ENCODE measurements at places on chromosomes 3 and 15.
A peak's percentile ranks its signal among the peaks of the same experiment; 100 is the strongest.

GRCh38 chr3:64552966-64553365 lies 134.8 kb downstream of the ADAMTS9 start:
- DNase-seq = no peak

DNA sequence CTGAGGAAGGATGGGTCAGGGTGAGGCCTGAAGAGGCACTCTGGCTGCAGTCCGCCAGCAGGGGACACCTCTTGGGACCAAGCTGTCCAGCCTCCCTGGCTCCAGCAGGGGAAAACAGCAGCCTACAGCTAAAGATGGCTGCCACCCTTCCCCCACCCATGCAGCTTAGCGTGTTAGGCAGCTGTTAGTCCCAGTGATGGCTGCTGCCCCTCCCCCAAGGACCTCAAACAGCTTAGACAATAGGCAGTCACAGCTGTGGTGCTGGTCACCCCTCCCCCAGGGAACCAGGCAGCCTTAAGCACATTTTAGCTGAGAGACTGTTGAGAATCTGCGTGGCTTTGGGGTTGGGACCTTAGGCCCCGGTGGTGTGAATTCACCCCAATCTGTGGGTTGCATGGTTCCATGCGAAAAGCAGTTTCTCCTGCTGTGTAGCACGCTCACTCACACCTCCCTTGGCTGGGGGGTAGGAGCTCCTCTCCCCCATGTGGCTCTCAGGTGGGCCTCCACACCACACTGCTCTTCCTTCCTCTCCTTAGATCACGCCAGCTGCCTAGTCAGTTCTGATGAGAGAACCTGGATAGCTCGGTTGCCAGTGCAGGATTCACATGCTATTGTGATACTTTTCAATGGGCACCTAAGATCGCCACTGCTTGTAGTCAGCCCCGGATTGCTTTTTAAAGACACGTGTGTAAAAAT lies 140.5 kb upstream of the CADPS start:
- no peak for DNase-seq

DNA sequence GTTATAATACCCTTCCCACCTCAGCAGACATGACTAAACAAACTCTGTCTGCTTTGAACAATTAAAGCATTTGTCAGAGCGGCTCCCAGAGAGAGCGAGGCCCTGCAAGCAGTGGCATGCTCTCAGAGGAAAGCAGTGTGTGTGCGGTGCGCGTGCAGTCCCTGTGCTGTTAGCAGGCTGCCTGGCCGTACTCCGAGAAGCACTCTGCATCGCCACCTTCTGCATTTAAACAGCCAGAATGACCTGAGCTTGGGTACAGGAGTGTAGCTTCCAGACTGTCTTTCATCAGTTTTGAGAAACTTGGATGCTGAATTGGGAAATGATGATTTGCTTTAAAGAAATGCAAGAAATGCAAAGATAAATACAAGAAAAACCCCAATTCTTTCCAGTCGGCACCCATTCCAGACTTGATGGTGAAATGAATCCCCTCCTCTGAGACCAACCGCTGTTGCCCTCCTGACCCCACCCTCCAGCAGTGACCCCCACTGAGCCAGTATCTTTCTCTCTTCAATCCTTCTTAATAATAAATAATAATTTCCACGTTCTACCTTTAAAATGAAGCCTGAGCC lies 113.5 kb downstream of the VGLL4 start:
- DNase-seq = no peak

GRCh38 chr3:48952510-48953118 lies 34.0 kb downstream of the ARIH2 start:
- DNase-seq = no peak

DNA sequence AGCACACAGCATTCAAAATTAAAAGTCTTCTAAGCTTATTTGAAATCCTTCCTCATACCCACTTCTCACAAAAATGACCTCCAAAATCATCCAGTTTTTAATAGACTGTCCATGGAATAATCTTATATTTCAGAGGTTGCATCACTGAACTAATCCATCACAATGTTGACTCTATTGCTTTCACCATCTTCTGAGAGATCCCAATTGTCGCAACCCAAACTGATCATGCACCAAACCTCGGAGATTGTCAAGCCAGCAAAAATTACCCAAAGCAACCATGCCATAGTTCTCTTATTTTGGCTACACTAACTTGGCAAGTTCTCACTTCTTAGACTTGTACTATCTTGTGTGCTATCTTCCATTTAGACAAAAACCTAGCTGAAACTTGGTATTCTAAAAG lies 75.5 kb downstream of the LRRFIP2 start:
- DNase-seq = no peak

GRCh38 chr3:135056084-135056730 lies 261.1 kb downstream of the EPHB1 start:
- no peak for DNase-seq

- no peak for DNase-seq
Measured at GRCh38 chr3:133547432-133548041, 25.9 kb upstream of the CDV3 start.

GRCh38 chr3:129021140-129021551 lies 20.0 kb downstream of the EFCC1 start:
- no peak for DNase-seq

GRCh38 chr3:114727373-114727772 lies 419.7 kb downstream of the ZBTB20 start:
- no peak for DNase-seq

DNA sequence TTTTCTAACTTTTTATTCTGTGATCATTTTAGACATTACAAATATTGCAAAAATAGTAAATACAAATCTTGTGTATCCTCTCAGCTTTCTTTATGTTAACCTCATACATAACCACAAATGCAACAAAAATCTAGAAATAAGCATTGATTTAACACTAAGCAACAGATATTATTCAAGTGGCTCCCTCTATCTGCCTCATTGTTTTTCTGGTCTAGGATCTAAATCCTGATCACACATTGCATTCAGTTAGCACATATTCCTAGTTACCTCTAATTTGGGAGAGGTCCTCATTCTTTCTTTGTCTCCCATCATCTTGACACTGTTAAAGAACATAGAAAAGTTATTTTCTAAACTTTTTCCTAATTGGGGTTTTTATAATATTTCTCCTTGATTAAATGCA lies 1126.0 kb downstream of the ROBO2 start:
- DNase-seq = no peak

DNA sequence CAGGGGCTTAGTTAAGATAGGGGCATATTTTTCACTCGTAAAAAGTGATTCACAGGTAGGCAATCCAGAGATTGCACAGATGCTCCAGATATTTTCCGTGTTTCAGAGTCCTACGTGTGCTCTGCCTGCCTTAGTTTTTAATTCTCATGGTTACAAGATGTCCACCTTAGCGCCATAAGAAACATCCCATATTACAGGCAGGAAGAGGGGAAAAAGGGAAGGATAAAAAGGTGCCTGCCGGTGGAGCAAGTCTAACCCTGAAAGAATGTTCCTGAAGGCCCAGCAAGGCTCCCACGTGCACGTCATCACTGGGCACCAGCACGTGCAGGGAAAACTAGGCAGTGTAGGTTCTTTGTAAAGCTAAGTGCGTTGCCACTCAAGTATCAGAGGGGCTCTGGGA lies 10.1 kb upstream of the MOBP start:
- no peak for DNase-seq

- peak; percentile 40 for DNase-seq
Measured at GRCh38 chr15:63192619-63193206, 3.3 kb downstream of the RAB8B start.

- peak; percentile 61 for DNase-seq
Measured at GRCh38 chr3:190586631-190587011, 72.7 kb downstream of the IL1RAP start.

GRCh38 chr15:34606545-34606944 lies 23.1 kb upstream of the GOLGA8B start:
- no peak for DNase-seq

GRCh38 chr15:89486726-89487050 lies 9.7 kb downstream of the RHCG start:
- peak; percentile 10 for DNase-seq

DNA sequence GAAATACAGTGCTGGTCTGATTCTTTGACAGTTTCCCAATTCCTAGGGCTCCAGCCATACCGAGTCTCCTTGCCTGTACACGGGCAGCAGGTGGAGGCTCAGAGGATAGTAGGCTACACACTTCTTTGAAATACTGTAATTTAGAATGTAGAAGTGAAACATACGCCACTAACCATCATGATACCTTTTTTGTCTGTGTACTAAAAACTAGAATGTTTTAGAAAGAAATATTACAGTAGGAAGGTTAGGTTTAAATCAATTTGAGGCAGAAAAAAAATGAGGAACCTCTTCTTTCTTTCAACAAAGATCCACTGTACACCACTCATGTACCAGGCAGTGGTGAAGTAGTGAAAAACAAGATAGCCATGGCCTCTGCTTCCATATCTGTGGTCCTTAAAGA lies 354.7 kb downstream of the MCTP2 start:
- DNase-seq = no peak

DNA sequence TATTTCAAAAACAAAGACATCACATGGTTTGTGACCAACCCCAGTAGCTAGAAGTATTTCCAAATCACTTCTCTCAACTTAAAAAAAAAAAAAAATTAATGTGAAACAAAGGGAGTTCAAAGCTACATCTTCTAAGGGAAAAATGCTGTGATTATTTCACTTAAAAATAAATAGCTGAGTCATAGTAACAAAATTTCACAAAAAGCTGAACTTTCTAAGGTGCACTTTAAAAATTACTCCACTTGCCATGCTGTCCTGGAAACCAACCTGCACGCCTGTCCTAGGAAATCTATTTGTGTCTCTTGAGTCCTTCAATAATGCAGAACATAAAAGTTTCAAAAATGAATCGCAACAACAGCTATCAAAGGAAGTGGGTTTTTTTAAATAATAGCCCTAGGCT lies 1.8 kb downstream of the ACAP2 start:
- no peak for DNase-seq

DNA sequence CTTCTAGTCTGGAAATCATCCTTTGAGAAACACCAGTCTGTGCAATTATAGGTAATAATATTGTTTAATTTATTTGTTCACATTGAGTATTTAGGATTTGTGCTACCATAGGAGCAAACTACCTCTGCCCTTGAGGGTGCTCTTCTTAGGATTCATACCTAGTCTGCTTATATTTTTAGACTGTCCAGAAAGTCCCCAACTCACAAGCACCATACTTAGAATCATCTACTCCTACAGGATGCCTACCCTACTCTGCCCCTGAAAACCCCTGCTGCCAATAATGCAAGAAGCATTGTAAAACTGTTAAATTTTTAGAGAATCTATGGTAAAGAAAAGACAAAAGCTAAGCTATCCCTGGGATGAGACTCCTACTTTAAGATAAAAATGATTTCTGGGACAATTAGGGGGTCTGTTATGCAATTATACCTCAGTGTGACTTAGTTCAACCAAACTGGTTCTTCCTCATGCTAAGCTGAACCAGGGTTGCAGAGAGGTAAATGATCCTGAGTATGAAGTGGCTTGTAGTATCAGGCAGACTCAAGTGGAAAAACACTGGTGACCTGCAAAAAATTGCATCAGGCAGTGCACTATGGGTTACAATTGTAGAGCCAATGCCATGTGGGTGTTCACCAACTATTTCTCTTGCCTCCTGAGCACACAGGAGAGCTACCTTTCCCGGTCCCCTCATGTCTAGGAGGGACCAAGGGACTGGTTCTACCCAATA lies 133.3 kb downstream of the TNIK start:
- no peak for DNase-seq

DNA sequence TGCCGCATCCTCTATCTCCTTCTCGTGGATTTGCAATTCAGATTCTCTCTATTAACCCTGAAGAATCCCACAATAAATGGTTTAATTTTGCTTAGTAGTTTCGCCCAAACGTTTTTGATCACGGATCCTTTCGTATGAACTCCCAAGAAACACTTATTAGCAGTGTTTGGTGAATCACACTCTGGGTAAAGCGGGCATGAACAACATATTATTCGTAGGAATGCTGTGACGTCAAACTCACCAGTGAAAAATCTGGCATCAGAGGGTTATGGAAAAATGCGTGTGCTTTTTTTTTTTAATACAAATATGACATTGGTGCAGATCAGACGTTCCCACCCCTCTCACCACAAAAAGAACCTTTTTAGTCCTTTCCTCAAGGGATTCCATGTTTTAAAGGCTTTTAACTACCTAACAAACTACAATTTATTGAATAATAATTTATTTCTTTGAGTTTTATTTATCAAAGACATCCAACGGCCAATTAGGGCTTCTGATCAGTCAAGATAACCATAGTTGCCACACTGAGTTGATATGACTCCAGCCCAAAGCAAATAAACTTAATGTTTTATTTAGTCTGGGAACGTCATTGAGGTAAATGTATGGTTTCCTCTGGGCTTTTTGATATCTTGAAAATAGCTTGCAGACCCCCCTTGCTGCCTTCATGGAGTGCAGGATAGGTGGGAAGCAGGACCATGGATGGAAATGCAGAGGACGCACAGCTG lies 45.5 kb upstream of the CGNL1 start:
- no peak for DNase-seq

- DNase-seq = no peak
Measured at GRCh38 chr3:40754994-40755393, 230.2 kb downstream of the ZNF621 start.
